ENCODE measurements at places on chromosomes 12 and 14.
A peak's percentile ranks its signal among the peaks of the same experiment; 100 is the strongest.

DNA sequence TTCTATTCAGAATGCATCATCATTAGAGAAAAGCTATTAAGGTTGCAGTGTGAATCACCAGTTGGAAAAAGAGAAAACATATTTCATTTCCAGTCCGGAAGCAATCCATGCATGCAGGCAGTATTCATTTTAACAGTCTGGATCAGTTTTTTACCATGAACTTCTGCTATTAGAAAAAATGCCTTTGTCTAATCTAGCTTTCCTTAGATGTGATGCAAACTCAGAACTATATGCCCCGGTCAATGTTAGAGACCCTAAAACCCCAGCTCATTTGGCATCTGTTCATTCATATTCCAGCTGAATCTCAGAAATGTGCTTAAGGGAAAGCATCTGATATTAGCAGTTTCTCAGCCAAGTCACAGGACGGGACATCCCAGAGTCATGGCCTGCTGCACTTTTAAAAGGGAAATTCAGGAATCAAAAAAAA lies 8.5 kb downstream of the IRAK3 start:
- DNase-seq: no peak

DNA sequence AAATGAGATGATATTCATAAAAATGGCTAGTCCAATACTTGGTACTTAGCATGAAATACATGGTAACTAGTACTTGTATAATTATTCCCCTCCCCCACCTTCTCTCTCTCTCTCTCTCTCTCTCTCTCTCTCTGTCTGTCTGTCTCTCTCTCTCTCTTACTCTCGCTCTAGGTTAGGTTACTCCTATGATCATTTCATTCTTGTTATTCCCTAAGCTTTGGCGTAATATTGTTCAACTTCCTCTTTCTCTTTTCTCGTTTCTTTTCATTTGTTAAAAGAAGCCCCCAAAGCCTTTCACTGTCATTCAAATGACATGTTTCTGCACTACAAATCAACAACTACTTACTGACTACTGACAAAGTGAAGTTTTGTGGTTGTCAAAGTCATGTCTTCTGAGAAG lies 89.8 kb downstream of the GRIP1 start:
- no peak for DNase-seq

DNA sequence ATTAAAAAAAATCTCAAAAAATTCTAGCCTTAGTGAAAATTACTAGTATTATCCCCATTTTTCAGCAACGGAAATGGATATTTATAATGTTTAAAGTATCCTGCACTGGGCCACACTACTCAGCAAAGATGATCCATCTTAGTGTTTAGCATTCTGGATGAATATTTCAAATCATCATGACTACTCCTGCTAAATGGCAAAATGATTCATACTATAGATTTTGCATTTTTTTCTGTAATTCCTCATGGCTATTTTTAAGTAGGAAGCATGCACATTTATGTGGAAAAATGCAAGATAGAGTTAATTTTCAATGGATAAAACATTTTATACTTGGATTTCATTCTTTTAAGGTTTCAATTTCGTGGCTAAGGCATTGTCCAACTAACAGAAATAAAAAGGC lies 59.6 kb downstream of the LRFN5 start:
- DNase-seq: no peak

DNA sequence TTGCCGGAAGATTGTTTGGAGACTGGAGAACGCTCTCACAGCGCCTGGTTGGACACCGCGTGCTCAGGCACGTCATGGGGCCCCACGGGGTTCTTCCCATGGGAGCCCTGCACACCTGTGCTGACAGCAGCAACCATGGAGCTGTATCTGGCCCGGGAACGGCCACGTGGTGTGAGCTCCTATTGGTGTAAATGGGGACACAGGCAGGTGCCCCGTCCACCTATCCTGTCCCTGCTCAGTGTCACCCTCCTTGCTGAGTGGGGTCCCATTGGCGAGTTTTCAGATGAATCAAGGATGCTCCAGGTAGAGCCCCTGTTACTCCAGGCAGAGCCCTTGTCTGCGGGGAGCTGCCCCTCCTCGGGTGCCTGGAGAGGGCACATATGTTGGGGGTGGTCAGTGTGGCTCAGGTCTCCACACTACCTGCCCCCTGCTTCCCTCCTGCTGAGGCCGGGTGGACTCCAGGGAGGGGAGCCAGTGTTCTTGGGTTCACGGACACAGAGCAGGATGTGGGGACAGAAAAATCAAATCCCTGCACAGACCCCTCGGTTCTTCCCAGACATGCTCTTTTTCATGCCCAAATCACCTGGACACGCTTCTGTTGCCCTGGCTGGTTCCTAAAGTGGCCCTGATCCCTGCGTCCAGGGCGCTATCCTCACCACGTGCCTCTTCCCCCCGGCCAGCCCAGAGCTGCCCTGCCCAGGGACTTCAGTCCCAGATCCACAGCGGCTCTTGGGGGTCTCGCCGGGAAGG lies 250.1 kb downstream of the ADGRD1 start:
- no peak for DNase-seq

GRCh38 chr14:99803106-99803775 lies 10.0 kb downstream of the EML1 start:
- no peak for DNase-seq

DNA sequence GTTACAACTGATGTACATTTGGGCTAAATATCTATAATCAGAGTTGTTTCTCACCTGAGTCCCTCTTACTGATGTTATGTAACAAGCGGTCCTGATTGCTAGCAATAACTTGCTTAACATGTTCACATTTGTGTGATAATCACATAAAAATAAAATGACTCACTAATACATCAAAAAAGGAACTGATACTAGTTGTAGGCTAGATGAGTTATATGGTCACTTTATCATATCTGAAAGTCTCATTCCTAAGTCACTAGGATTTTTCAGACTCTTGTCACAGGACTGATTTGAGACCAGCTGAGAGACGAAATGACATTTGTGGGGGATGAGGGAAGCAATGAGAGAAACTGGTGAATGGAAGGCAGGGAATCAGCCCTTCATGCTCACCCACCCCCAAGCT lies 34.3 kb downstream of the NKX2-1 start:
- peak; percentile 2 for DNase-seq

- DNase-seq: no peak
Measured at GRCh38 chr12:53836119-53836655, 84.4 kb upstream of the CISTR start.

DNA sequence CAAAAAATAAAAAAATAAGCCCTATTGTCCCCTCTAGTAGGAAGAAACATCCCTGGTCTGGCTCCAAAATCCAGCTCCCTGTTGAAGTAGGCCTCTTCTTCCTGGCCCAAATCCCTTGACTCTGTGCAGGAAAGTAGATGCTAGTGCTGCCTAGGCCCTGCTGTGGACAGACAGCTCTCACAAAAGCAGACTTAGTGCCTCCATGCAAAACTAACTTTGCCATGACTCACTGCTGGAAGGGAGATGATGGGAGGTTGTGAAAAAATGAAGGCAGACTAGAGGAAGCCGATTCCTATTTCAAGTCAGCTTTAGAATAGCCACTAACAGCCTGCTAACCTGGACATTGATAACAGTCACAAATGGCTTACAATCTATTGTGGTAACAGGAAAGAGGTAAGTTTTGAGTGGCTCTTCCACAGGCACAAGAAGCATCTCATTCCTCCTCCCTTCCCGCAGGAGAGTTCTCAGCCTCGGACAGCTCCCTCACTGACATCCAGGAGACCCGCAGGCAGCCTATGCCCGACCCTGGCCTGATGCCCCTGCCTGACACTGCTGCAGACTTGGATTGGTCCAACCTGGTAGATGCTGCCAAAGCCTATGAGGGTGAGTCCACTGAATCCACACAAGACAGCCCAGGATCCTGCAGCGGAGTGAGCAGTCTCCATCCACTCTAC lies 198.9 kb upstream of the RGS6 start:
- no peak for DNase-seq

GRCh38 chr14:30597504-30597903 lies 24.6 kb upstream of the SCFD1 start:
- DNase-seq: no peak

- DNase-seq: peak; percentile 90
Measured at GRCh38 chr12:130966443-130967030, 12.8 kb downstream of the ADGRD1 start.

- DNase-seq: no peak
Measured at GRCh38 chr14:24057867-24058259, 6.1 kb downstream of the CARMIL3 start.

GRCh38 chr14:68547305-68548193 lies 245.3 kb downstream of the ZFP36L1 start:
- no peak for DNase-seq

- DNase-seq: no peak
Measured at GRCh38 chr12:30909349-30910037, 17.1 kb upstream of the TSPAN11 start.

- DNase-seq: peak; percentile 60
Measured at GRCh38 chr12:96434107-96434506, 33.9 kb upstream of the CDK17 start.

- no peak for DNase-seq
Measured at GRCh38 chr14:66360366-66360926, 125.7 kb upstream of the CCDC196 start.

GRCh38 chr12:10362325-10362724 lies 27.5 kb downstream of the KLRK1 start:
- DNase-seq: no peak

DNA sequence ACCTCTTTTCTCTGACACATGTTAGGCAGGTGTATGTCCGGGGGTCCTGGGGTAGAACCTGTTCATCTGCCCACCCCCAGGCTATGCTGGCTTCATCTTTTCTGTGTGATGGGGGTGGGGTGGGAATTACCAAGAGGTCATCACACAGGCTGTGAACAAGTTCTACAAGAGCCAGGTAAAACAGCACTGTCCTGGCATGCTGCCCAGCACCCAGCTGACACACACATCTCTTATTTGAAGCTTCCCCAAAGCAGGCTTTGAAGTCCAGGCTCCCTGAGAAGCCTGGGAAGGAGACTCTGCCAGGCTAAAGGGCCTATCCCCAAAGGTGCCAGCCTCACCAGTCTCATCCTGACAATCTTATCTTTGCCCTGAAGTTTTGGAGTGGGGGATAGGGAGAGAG lies 141.1 kb downstream of the ALG10 start:
- no peak for DNase-seq

- no peak for DNase-seq
Measured at GRCh38 chr12:104863296-104863948, 94.7 kb downstream of the SLC41A2 start.

- no peak for DNase-seq
Measured at GRCh38 chr14:83255727-83256090, 1722.1 kb upstream of the SEL1L start.

- DNase-seq: no peak
Measured at GRCh38 chr14:51554953-51555352, 96.8 kb upstream of the FRMD6 start.

DNA sequence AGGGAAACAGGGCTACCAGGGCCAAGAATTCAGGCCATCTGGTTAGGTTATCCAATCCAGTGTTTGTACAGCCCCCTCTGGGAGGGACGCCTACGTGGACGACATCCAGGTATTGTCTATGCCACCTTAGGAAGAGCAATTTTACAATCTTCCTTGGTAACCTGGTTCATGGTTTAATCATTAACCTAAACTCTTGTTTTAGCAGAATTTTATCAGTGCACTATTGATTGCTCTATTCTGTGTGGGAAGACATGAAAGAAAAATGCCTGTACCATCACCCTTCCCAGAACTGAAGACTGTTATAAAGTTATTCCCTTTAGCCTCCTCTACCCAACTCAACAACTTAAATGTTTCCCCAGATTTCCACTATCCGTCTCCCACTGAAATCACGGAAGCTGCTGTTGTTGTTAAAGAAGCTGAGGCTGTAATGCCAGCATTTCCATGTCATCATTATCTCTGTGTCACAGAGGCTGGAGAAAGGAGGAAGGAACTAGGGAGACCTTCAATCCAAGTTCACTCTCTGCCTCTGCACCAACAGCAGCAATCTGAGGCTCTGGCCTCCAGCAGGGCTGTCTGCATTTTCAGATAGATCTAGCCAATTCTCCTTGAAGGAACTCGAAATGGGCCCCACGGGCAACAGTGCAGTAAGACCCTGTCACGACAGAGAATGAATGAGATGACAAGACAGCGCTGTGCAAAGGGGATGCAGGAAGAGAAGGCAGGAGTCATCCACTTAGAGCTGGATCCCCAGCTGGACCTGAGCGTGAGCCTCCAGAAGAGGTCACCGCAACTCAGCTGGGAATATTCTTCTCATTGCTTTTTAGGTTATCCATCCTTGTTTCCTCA lies 183.4 kb upstream of the GZMB start:
- no peak for DNase-seq

GRCh38 chr12:24898606-24899005 lies 50.3 kb downstream of the BCAT1 start:
- DNase-seq: no peak

GRCh38 chr12:48901278-48901677 lies 24.0 kb downstream of the FKBP11 start:
- no peak for DNase-seq

DNA sequence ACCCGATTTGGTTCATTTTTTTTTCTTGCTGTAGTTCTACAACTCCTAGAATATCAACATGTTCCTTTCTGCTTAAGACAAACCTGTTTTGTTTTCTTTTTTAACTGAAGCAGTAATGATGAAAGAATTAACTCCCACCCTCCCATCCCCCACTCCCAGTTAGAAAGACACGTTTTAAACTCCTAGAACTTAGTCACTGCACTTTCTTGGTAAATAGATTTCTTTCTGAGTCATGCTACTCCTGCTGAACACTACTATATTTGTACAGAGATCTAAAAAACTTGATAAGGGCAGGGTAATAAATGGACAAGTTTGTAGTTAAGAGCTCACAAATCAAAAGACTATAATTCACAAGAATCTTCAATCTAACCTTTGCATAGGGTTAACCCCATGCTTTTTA lies 118.9 kb upstream of the PTPRB start:
- no peak for DNase-seq

DNA sequence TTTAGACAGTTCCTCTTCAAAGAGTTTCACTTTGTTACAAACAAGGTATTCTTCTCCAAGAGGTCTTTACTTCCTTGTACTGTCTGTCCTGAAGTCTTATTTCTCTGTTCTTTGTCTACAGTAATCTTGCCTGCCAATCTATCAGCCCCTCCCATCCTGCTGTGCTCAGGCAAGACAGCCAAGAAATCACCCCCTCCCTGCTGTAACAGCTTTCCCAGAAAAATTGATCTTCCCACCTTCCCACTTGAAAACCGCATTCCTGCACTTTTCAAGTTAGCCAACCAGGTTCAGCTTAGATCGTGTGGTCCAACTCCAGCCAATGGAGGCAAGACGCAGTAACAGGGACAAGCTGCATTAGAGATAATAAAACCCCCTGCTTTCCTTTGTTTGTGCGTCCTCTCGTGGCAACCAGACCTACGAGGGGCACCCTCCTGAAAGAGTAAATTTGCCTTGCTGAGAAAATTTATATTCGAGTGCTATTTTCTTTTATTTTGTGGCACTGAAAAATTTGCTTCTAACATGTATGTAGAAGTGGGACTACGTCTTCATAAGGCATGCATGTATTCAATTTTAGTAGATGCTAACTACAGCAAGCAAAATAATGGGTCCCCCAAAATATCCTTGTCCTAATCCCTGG lies 46.5 kb upstream of the ESR2 start:
- no peak for DNase-seq

- DNase-seq: no peak
Measured at GRCh38 chr12:23899434-23899833, 50.0 kb downstream of the SOX5 start.

GRCh38 chr14:67228325-67228984 lies 12.8 kb upstream of the PALS1 start:
- no peak for DNase-seq

All from inflammatory macrophage treated with lipopolysaccharide for 4 hours (primary cell).